ENCODE measurements at places on chromosomes 13 and 19.
A peak's percentile ranks its signal among the peaks of the same experiment; 100 is the strongest.

GRCh38 chr13:44934724-44935123 lies 54.5 kb downstream of the NUFIP1 start:
- no peak for DNase-seq

GRCh38 chr13:24074678-24075077 lies 85.8 kb upstream of the SPATA13 start:
- DNase-seq, result no peak

DNA sequence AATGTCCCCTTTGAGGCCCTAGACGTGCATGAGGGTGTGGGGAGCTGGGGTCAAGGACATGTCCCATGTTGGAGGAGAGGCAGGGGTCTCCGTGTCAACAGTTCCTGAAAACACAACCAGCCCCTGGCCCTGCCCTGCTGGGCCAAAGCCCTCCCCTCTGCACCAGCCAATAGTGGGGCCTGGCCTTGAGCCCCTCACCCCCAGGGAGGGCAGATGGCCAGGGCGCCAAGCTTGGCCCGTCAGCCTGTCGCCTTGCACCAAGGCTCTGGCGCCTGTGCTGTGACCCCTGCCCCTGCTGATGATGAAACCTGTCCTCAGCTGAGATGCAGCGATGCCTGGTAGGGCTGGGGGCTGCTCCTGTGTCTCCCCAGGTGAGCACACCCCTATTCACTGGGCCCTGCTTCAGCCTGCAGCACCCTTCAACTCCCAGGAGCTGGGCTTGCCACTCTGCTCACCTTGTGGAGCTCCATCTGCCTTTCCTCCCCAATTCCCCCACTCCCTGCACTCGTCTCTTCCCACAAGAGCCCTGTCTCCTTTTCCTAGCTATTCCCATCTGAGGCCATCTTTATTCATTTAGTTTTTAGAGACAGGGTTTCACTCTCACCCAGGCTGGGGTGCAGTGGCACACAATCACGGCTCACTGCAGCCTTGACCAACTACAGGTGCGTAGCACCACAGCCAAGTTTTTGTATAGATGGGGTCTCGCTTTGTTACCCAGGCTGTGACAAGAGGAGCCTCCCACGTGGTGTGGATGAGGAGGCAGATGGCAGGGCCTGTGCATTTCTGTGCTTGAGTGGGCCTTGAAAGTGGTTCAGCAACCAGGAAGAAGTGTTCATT lies 2.1 kb upstream of the HAMP start:
- peak; percentile 83 for DNase-seq

GRCh38 chr13:99990126-99990977 lies 8.8 kb downstream of the ZIC2 start:
- DNase-seq, result no peak
